ENCODE measurements at places on chromosomes 5 and 9. TPM values are rescaled to one million over a fixed set of nuclear protein-coding genes. Genes with fewer than 3 reads are reported as not detected.

The PPP2R2B gene
- total RNA-seq: 5.1 TPM

The ADAMTS2 gene
- total RNA-seq: 152 TPM

The SDHA gene
- total RNA-seq: 84.7 TPM

- no peak for DNase-seq
These were observed 309.3 kb downstream of the DOCK8 start for GRCh38 chr9:524008-524407.

DNA sequence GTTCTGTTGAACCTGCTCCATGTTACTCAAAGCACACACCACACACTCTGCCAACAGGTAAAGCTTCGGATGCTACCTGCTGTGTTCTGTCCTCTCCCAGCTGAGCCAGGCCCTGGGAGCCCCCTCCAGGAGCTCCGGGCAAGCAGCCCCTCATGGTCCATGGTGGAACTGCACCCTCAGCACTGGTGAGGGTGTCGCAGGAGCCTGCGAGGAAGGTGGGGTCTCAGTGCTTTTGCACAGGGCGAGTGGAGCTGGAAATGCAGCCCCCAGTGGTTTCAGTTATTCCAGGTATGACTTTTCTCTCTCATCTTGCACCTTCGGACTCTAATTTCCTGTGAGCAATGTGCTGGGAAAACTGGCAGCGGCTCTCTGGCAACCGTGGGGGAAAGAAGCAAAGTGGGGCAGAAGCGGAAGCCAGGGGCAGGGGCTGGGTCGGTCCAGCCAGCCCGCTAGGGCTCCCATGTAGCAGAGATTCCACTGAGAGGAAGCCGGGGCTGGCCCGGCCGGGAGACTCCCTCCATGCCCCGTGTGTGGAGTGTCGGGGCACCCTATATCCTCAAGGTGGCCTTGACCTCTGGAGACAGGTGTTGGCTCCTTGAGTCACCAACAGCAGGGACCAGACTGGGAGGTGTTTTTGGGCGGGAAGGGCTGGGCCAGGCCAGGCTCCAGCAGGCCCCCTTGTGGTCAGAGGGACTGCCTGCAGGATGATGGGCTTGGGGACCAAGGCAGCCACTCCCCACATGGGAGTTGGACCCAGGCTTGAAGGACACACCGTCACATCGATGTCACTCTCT lies 75.6 kb upstream of the PRSS3 start:
- DNase-seq: no peak

- peak; percentile 79 for DNase-seq
These were observed 81.2 kb upstream of the CCDC112 start for GRCh38 chr5:115377468-115378217.

DNA sequence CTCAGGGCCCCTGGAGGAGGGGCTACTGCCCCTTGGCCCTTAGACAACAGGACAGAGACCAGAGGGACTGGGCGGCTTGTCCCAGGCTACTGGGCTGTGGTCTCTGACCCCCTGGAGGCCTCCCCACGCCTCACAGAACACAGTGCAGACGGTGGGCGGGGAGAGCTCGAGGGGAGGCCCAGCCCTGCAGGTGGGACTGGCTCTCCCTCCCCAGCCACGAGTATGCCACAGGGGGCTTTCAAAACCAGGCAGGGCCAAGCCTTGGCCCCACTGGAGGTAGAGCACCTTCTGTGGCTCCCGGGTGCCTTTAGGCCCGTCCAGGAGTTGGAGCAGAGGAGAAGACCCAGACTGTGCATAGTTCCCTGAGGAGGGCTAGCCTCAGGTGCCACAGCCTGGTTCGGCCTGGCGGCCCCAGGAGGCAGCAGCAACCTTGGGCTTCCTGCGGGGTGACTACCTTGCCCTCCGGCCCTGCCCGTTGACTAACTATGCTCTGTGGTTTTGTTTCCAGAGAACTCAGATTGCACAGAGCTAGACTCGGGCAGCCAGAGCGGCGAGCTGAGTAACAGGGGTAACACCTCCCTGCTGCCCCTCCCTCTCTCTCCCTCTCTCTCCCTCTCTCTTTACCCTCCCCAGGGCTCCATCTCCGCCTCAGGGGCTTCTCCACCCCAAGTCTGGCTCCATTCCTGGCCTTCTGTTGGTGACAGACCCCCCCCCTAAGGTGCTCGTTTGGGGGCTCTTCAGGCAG lies 15.5 kb downstream of the CARD19 start:
- DNase-seq: no peak
